ENCODE measurements at places on chromosomes 6 and 20.

- no peak for DNase-seq
These were observed 48.5 kb upstream of the ID4 start for GRCh38 chr6:19788686-19789085.

DNA sequence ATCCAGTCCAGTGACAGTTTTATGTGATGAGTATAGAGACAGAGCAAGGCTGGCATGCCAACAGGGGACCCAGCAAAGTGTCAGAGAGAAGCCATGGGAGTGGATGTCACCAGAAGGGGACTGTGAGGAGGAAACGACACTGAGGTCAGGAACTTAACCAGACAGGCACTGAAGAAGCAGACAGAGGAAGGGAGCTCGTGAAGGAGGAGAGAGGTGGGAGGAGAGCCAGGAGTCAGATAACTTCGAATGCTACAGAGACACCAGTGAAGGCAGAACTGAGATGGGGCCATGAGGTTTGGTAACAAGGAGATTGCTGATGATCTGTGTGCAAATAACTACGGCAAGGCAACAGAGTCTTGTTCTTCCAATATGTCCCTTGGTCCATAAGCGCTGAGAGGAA, 211.1 kb upstream of the FOXA2 start:
- DNase-seq, result no peak

- no peak for DNase-seq
These were observed 22.8 kb downstream of the OR2A4 start for GRCh38 chr6:131678442-131678841.

DNA sequence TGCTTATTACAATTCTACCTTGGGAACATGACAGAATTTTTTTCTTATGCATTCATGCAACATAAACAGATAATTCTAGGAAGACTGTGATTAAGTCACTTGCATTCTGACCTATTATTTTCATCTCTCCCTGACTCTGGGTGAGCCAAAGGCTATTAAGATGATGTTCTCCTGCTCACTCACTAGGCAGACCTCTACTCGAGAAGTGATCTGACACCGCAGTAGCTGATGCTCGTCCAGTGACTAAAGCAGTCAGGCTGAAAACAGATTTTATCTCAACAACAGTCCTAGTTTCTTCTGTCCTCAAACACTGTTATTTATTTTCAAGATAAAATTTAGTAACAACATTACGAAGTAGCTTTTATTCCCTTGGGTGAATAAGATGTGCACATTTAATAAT, 17.3 kb downstream of the NAA20 start:
- no peak for DNase-seq

DNA sequence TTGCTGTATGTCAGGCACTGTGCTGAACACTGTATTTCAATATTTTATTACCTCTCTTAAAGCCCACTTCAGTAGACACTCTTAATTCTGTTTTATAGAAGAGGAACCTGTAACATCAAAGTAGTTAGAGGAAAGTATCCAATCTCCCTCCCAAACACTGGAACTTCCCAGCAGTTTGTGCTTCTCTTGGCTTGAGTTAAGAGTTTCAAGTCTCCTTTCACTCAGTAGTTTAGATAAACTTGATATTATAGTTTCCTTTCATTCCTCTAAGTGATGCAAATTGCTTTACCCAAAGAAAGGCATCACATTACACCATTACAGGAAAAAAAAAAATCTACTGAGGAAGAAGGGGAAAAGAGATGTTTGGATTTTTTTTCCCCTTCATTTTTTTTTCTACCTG, 164.3 kb downstream of the TSHZ2 start:
- DNase-seq, result no peak

- no peak for DNase-seq
These were observed 123.5 kb downstream of the MAN1A1 start for GRCh38 chr6:119226089-119226488.

DNA sequence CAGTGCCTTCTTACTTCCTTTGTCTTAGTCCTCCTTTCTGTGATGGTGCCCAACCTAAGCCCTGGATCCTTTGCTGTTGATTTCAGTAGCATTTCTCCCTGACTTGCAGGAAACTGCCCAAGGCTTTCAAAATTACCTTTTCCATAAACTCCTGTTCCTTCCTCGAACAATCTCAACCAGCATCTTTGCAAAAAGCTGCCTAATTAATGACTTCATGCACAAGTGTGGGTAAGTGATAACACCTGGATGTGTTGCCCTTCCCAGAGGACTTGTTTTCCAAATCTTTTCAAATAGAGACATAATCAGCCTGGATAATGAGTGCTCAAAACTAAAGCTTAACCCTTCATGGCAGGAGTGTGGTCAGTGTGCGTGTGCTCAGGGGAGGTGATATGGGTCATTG, 118.0 kb downstream of the PCSK2 start:
- DNase-seq, result no peak

DNA sequence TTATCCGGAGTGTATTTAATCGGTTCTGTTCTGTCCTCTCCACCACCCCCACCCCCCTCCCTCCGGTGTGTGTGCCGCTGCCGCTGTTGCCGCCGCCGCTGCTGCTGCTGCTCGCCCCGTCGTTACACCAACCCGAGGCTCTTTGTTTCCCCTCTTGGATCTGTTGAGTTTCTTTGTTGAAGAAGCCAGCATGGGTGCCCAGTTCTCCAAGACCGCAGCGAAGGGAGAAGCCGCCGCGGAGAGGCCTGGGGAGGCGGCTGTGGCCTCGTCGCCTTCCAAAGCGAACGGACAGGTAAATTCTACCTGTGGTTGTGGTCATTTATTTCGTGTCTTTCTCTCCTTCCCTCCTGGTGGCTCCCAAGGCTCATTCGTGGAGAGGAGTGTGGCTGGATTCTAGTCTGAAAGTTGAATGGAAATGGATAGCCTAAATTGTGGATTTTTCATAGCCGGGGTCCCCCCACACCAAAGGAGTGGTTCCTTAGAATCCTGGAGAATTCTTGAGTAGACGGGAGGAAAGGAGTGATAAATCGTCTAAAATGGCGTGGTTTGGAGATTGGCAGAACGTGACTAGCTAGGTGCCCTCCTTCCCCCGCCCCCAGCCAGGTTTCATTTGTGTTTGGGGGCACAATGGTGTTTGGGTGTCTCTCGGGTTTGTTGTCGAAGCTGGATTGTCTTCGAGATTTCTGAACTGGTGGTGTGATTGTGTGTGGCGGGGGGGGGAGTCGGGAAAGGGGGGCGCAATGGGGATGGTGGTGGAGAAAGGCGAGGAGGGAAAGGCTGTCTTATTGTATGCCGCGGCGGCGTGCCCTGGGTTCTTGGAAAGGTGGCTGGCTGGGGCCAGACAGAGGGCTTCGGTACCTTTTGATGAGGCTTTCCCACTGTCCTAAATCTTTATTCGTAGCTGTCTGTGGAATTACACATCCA, 673 bp downstream of the MARCKS start:
- DNase-seq, result peak; percentile 41

DNA sequence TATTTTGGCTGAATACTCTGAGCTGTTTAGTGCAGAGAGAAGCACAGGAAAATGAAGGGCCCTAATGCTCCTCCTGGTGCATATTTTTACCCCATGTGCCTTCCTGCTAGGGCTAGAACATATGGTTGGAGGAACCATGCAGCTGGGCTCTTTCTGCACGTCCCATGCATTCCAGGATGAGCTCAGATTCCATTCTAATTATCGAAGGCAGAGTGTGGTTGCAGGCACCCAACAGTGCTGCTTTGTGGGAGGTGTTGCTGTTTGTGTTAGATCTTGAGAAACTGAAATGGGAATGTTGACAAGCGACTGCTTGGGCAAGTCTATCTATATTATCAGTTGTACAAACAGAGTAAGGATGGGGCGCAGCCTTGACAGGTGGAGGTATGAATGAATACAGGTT, 419.5 kb downstream of the DHX35 start:
- no peak for DNase-seq

- DNase-seq, result no peak
These were observed 158.5 kb upstream of the AFDN start for GRCh38 chr6:167668019-167668753.

GRCh38 chr6:30670760-30671527, 1.9 kb downstream of the DHX16 start:
- DNase-seq, result no peak

- DNase-seq, result no peak
These were observed 196.8 kb downstream of the FARS2 start for GRCh38 chr6:5457983-5458683.

DNA sequence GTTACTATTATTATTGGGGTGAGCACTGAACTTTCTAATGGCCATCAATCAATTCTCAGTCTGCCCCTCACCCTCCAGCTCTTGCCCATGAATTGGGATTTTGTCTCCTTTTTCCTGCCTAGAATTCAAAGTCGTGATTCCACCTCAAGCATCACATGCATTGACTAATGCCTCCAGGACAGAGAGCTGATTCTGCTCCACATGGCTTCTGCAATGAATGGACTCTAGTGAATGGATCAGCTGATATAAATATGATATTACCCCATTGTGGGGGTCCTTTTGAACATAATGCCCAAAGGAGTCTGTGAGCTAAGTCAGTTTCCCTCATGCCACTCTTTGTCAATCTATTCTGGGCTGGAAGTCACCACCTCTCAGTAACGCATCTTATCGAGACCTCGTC, 126.4 kb downstream of the OPN5 start:
- DNase-seq, result no peak

DNA sequence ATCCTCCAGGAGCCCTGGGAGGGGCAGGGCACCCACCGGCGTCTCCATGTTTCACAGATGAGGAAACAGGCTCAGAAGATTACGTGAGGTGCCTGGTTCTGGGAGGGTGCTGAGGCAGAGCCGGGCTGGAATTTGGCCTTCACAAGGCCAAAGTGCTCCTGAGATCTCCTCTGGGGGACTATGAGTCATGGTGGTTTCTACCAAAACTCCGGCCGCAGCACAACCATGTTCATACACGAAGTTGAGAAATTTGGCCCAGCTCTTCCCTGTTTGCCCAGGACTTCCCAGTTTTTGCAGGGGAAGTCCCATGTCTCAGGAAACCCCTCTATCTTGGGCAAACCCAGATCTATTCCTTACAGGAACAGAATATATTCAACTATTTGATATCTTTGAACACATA, 172.9 kb upstream of the CDYL start:
- peak; percentile 87 for DNase-seq

GRCh38 chr20:59939879-59940128, 301 bp downstream of the PPP1R3D start:
- DNase-seq, result no peak

- DNase-seq, result no peak
These were observed 66.8 kb upstream of the MOCS1 start for GRCh38 chr6:40000964-40001515.

GRCh38 chr20:47810721-47811347, 25.6 kb upstream of the SULF2 start:
- DNase-seq, result no peak

GRCh38 chr20:16115911-16116552, 457.2 kb downstream of the KIF16B start:
- DNase-seq, result no peak

- no peak for DNase-seq
These were observed 2.2 kb downstream of the APCDD1L start for GRCh38 chr20:58512808-58513552.

GRCh38 chr20:50602432-50603088, 88.8 kb downstream of the RIPOR3 start:
- no peak for DNase-seq

- DNase-seq, result no peak
These were observed 11.8 kb upstream of the FAM184A start for GRCh38 chr6:119090256-119090655.

DNA sequence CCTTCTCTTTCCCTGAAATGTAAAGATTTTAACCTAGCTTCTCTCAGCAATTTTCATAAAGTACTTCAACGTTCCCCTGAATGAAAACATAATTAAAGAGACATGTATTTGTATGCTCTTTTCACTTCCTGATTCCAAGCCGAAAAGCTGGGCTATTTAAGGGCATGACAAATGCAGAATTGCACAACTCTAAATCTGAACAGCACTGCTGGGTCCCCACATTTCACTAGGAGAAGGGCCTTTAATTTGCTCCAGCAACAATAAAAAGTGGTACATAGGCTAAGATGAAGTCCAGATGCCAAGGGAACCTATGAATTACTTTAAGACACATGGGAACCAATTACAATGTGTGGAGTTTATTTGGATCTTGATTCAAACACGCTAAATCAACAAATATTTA, 42.0 kb downstream of the IRAK1BP1 start:
- DNase-seq, result no peak

DNA sequence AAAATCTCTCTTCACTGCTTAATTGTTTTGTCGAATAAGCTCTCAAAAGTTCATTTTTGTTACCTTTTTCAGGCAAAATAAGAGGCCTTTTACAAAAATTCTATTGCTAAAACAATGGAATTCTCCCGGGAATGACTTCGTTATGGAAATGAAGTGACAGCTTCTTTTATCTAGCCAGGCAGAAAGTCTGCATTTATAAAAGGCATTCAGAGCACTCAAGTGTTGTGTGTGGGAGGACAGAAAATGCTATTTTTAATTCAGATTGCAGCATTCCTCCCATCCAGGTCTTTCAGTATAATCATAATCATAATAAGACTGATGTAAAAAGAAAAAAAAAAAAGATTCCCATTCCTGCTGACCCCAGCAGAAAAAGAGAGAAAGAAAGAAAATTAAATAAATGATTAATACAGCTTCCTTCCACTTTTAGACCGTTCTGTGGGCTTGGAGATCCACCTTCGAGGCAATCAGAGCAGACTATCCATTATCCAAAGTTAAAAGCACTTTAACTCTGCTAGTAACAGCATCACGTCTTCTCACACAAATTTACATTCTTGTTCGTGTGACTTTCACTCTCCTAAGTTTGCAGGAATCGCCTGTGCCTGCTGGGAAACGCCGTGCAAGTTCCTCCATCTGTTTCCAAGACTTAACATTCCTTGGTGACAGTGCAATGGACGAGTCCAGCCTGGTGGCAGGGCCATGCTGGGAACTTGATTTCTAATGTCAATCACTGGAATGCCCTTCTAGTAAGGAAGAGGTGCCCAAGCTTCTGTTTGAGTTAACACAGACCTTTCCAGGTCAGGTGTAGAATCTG, 258.8 kb downstream of the GMPR start:
- no peak for DNase-seq

DNA sequence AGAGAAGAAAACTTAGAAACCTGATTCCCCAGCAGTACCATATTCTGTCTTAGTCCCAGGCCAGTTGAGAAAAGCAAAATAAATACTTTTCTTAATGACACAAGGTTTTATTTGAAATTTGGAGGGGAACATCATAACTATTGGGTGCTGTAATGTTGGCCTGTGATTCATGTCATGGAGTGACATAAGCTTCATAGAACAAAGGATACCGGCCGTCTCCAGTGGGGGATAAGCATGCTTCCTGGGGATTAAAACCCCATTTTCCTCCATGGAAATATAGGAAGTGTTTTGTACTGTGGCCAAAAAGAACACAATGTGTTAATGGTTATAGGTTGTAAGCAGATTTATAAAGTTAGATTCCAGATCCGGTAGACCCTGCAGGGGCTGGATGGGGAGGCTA, 18.0 kb downstream of the MTHFD1L start:
- no peak for DNase-seq

- no peak for DNase-seq
These were observed 13.7 kb upstream of the MLN start for GRCh38 chr6:33817489-33817888.

Data from RWPE1 (cell line).